ENCODE measurements at places on chromosomes 1 and 21.
A peak's percentile ranks its signal among the peaks of the same experiment; 100 is the strongest.

DNA sequence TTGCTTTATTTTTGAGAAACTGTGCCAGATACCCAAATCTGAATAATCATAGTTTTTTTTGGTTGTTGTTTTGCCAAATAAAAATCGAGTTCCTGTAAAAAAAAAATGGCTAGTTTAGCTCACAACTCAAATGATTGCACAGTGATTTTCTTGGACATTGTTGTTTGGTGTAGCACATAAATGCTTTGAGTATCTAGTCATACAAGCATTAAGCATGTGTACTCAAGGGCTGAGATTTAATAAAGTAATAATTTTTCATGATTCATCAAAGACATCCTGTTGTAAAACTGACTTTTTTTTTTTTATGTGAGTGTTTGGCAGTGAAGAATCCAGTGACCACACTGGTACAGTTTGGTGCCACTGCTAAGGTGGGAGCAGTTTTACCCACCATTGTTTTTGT is 18.8 kb downstream of the ITSN1 start:
- DNase-seq = no peak

DNA sequence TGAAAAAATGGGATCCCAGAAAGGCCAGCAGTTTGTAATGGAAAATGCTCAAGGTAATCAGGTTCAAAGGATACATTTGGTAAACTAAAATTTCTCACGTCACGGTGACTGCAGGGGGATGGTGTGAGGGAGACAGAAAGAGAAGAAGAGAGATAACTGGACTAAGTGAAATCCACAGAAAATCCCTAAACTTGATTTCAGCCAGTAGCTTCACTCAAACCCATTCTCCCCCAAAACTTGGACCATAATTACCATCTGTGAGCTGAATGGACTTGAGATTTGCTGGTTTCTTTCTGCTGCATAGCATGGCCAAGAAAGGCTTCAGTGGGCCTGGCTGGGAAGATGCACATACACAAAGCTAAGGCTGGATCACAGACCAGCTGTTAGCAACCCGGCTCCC is 155.4 kb upstream of the LMO4 start:
- no peak for DNase-seq

GRCh38 chr1:182520736-182521135 is 68.3 kb downstream of the RNASEL start:
- peak; percentile 5 for DNase-seq

GRCh38 chr1:87883906-87884305 is 555.2 kb downstream of the LMO4 start:
- no peak for DNase-seq

- DNase-seq = no peak
Measured at GRCh38 chr1:153099461-153100045, 5.2 kb upstream of the SPRR2E start.

GRCh38 chr1:43035821-43036741 is 77.4 kb upstream of the SLC2A1 start:
- no peak for DNase-seq

GRCh38 chr1:183702087-183702812 is 49.1 kb upstream of the APOBEC4 start:
- peak; percentile 27 for DNase-seq

DNA sequence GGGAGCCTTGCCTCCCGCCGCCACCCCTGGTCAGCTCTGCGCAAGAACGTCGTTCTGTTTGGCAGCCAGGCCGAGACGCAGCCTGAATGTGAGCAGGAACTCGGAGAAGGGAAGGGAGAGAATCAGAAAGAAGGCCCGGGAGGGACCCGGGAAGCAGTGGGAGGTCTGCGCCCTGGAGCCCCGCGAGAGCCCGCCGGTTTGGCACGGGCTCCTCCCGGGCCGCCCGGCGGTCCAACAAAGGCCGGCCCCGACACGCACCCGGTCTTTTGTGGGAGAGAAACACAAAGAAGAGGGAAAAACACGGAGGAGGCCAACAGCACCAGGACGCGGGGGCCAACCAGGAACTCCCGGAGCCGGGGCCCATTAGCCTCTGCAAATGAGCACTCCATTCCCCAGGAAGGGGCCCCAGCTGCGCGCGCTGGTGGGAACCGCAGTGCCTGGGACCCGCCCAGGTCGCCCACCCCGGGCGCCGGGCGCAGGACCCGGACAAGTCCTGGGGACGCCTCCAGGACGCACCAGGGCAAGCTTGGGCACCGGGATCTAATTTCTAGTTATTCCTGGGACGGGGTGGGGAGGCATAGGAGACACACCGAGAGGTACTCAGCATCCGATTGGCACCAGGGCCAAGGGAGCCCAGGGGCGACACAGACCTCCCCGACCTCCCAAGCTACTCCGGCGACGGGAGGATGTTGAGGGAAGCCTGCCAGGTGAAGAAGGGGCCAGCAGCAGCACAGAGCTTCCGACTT is 2.7 kb upstream of the OLIG2 start:
- DNase-seq = no peak

DNA sequence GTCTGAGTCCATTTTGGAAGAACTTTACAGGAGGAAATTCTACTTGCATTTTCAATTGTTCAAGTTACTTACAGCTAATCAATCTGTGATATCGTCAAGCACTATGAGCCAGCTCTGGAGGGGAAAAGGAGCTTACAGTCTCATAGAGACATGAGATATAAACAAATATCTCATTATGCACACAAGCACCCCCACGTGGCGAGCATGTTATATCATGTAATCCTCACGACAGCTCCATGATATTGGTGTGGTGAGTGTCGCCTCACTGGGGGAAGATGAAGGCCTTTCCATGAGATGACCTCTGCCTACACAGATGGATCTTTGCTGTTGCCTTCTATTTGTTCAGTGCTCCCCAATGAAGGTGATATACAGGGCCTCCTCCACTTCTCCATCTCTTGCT is 34.6 kb downstream of the TNR start:
- no peak for DNase-seq

GRCh38 chr1:160862203-160863060 is at the start of gene CD244:
Gene CD244 (minus strand): TSS chr1:160862887. CDS start chr1:160862677, 210 bp downstream.
- DNase-seq = no peak

- no peak for DNase-seq
Measured at GRCh38 chr1:226050133-226050532, 12.4 kb upstream of the H3-3A start.

GRCh38 chr1:229378586-229379367 is 35.9 kb upstream of the CCSAP start:
- no peak for DNase-seq

DNA sequence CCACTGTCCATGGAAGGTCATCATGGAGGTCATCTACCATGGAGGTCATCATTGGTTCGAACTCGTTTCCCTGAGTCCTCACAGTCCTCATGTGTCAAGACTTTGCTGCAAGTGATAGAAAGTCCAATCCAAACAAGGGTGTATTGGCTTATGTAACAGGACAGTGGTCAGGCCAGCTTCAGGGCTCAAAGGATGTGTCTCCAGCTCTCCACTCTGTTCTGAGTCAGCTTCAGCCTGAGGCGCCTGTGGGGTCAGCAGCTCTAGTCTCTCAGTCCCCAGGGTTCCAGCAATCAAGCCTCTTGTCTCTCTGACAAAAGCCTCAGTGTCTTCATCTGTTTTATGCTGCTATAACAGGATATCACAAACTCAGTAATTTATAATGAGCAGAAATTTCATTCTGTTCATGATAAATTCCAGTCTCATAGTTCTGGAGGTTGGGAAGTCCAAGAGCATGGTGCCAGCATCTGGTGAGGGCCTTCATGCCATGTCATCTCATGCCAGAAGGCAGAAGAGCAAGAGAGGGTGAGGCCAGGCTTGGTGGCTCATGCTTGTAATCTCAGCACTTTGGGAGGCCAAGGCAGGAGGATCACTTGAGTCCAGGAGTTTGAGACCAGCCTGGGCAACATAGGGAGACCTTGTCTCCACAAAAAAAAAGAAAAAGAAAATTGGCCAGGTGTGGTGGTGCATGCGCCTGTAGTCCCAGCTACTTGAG is 19.5 kb downstream of the A3GALT2 start:
- DNase-seq = no peak

DNA sequence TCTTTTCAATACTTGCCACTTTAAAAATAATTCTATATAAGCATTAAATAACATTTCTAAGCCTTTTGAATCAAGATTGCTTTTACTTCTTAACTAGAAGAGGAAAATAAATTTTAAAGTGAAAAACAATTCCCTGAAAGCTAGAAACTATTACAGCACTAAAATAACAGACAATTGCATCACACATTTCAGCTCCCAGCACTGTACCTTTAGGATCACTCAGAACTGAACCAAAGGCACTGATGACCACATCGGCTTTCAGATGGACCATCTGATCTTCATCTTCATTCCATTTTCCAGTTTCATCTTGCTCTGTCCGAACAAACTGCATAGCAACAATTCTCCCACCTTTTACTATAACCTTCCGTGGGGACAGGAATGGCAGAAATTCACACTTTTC is 347.3 kb downstream of the DPYD start:
- DNase-seq = no peak

DNA sequence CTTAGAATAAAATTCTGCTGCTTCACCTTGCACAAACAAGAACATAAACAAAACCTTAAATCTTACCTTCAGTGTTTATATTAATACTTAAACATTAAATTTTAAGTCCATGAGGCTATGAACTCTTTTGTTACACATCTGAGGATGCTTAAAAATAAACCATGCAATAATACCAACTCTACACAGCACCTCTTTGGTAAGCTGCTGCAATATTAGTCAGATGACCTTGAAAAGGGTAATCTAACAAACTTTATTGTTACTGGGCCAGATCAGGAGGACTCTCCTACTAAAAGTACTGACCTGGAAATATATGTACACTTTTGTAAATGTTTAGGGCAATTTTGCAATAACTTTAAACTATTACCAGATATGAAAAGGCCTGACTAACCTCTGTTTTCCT is 763 bp downstream of the SIKE1 start:
- no peak for DNase-seq

DNA sequence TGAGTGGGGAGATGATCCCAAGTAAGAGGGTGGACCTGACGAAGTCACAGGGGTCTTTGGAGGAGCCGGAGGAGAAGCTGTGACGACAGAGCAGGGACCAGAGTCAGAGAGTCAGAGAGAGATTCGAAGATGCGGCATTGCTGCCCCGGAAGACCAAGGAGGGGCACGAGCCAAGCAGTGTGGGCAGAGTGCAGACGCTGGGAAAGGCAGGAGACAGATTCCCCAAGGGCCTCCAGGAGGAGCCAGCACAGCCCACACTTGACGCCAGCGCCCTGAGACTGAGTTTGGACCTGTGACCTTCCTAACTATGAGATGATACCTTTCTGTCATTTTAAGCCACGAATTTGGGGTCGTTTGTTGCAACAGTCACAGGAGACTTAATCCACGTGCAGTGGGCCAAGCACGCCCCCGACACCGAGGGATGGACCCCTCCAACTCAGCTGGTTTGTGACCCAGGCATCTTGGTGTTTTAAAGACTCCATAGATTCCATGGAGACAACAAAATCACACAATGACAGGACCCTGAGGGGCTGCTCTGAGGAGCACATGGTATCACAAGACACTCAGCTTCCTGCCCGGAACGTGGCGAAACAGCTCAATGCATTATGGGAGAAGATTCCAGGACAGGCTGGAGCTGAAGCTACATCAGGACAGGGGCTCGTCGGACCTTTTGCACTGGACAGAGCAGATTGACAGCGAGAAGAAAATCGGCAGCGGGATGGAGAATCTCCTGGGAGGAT is 11.0 kb upstream of the TFF1 start:
- no peak for DNase-seq

- DNase-seq = no peak
Measured at GRCh38 chr1:5375481-5375880, 616.7 kb downstream of the NPHP4 start.

DNA sequence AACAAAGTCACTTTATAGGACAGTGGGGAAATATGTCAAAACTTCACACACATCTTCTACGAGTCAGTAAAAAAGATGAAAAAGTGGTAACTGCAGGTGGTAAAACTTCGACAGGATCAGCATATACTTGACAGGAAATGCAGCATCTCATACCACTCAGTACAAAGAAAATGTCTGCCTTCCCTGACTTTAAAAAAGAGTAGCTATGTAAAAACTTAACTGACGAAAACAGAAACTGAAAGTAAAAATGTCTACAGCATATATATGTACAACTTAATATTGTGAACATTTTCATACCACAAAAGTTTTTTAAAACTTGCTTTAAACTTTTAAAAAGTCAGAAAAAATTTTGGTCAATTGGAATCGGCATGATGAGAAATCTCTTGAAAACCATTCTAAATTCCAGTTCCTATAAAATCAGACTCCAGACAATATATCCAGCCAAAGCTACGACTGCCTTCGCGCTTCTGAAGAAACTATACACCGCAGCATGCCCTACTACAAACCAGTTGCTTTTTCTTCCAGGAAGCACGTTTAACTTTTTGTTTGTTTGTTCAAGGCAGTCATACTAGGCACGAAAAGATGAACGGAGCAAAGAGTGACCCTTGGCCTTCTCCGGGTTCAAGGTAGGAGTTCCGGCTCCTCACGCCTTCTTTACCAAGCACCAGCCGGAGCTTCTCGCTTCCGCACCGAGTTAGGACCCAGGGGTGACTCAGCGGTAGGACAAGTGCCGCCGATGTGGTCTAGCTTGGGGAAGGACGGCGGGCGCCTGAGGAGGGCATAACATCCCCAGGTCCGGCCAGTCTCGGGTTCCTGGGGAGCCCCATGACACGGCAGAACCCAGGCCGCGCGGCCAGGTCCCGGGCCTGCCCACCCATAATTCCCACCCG is 612 bp downstream of the PSMA5 start:
- DNase-seq = peak; percentile 42

- no peak for DNase-seq
Measured at GRCh38 chr1:62903522-62903921, 119.6 kb downstream of the ATG4C start.

- DNase-seq = no peak
Measured at GRCh38 chr1:32767156-32767555, 50.0 kb downstream of the YARS1 start.

- no peak for DNase-seq
Measured at GRCh38 chr1:33599516-33600115, 127.2 kb downstream of the ZSCAN20 start.

GRCh38 chr1:202964791-202965410 is 2.2 kb downstream of the CYB5R1 start:
- DNase-seq = peak; percentile 33

- DNase-seq = no peak
Measured at GRCh38 chr1:183676586-183677189, 23.6 kb upstream of the APOBEC4 start.

- DNase-seq = no peak
Measured at GRCh38 chr1:20712215-20712577, 5.6 kb downstream of the KIF17 start.

All from astrocyte of the spinal cord (primary cell).